NCI-H446 (cell line): ENCODE measurements at places on chromosomes 7 and 10.
A peak's percentile ranks its signal among the peaks of the same experiment; 100 is the strongest.

DNA sequence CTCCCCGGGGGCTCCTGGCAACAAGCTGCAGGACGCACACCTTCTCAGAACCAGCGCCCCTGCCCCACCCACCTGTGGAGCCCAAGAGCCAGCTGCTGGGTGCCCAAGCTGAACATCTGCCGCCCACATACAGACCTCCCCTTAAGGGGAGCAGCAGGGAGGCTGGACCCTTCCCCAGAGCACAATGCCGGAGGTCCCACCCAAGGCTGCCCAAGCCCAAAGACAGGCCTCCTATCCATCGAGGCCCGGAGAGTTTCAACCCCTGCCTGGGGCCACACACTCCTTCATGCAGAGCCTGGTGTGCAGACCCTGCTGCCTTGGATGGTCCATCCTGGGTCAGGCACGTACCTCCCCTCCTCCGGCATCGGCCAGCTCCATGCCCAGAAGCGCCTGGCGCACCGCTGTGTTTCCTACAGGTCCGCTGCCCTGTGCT lies 48.7 kb downstream of the VIPR2 start:
- no peak for DNase-seq

DNA sequence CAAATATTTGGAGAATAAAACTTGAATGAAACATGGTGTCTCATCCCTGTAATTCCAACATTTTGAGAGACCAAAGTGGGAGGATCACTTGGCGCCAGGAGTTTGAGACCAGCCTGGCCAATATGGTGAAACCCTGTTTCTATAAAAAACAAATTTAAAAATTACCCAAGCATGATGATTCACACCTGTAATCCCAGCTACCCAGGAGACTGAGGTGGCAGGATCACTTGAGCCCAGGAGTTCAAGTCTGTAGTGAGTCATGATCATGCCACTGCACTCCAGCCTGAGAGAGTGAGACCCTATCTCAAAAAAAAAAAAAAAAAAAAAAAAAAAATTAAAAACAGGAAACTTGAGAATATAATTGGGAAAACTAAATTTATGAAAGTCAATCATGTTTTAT lies 481.1 kb downstream of the SEMA3D start:
- DNase-seq = no peak

- no peak for DNase-seq
Measured at GRCh38 chr7:88146616-88147015, 73.2 kb downstream of the SRI start.

- peak; percentile 77 for DNase-seq
Measured at GRCh38 chr7:23277359-23277989, 21.7 kb upstream of the MALSU1 start.

DNA sequence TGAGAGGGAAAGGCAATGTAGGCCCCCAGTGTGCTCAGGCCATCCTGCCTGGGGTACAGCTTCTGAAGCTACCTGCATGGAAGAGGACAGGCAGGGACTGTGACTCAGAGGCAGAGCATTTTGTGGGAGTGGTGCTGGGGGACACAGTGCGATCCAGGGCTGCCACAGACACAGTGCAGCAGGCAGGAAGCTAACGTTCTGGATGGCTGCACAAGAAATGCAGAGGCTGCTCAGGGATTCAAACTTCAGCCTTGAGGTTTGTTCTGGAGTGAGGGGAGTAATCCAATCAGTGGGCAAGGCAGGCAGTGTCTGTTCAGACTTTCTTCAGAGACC lies 648.0 kb upstream of the IGFBP3 start:
- DNase-seq = no peak

DNA sequence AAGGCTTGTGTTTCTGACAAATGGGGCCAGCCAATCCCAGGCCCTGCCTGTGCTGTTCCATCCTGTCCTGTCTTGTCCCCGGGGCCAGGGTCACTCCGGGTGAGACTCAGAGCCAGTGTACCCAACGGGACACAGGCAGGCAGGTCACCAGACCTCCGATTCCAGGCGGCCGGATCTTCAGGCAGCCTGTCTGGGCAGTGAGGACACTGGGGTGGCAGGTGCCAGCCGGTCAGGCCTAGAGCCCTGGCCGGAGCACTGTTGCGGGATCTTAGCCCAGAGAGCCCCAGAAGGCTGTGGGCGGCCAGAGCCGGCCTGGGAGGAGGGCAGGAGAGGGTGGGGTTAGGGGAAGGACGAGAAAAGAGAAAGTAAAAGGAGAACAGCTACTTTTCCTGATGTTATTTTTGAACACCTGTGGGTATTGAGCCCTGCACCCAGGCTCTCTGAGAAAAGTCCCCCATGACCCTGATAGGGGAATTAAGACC lies 134.3 kb upstream of the TNRC18 start:
- no peak for DNase-seq

DNA sequence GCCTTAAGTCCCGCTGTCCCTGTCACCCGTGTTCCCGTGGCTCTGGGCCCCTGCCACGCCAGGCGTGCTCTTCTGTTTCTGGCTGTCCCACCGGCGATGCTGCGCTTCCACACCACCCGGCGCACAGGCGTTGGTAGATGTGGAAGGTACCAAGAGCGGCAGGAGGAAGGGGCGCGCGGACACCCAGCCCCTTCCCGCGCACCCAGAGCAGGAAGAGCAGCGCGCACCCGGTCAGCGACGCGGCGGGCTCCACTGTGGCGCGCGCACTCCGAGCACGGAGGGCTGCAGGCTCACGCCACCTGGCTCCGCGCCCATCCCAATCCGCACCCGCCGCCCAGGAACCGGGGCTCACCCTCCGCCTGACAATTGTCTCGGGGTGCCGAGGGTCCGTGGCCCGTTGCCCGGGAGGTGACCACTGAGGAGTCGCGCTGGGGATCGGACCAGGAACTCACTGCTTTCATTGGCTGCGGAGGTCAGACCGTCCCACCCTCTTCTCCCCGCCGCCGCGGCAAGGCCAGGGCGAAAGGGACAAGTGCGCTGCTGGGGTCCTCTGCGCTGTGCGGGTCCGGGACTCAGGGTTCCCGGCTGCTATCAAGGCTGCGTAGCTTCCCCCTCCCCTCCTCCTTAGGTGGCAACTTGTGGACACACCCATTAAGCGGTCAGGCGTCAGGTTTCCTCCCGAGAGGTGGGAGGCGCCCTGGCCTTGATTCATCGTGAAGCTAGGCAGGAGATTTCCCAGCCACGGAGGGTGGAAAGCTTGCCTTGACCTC lies 121.6 kb upstream of the ZNF92 start:
- no peak for DNase-seq

DNA sequence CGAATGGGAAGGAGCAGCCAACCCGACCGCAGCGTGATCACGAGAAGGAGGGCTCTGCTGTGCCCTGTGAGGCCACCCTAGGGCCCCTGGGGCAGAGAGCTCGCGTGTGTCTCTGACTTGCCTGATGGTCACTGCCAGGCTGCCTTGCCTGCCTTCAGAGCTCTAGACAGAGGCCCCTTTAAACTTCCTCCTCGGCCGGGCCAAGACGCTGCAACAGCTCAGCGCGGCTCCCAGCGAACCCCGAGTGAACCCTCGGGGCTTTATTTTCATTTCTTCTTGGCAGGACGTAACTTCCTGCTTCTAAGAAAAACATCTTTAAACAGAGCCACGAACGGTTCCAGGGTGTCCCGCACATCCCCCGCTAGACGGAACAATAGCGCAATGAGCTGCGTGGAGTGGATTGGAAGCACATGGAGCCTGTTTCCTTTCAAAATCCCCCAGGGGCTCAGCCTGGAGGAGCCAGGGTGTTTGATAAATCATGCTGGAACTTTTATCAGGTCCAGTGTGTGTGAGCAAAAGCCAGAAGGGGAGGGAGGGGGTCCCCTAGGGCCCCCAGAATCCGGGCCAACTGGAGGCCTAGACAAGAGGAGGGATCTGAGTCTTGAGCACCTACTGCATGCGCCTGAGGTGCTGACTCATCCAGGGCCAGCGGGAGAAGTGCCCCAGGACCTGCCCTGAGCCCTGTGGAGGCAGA lies 134.1 kb upstream of the GDF10 start:
- DNase-seq = no peak

DNA sequence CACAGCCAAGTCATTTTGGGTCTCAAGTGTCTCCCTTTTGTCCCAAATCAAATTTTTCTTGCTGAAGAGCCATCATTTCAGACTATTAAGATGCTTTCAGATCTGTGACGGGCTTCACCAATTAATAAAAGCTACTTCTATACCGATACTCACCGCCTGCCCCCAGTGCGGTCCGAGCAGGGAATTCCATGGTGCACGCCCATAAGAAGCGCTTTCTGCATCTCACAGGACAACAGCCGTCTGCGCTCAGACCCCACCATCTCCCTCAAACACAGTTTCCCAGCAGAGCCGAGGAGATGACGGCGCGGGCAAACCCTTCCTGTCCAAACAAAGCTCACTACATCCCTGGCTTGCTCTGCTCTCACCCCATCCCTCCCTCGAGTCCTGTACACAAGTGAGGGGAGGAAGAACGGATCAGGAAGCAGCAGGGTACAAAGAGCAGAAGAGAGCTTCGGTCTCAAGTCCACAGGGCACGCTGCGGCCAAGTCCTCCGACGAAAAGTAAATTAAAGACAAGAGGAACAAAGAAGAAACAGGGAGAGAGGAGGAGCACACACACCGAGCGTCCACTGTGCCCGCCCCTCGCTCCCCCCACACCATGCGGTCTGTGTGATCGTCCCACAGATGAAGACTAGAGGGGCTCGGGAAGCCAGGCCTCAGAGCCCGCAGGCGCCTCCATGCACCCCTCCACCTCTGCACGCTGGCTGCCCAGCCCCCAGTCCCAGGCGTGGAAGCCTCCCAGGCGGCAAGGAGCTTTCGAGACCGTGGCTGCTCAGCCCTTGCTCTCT lies 121.9 kb downstream of the MAD1L1 start:
- DNase-seq = no peak

GRCh38 chr7:28939367-28939766 lies 18.8 kb downstream of the TRIL start:
- DNase-seq = no peak

GRCh38 chr7:12570534-12571461 lies at the start of gene SCIN:
Gene SCIN (plus strand): TSS chr7:12570720. CDS start chr7:12570787, 67 bp downstream.
- DNase-seq = no peak

- no peak for DNase-seq
Measured at GRCh38 chr10:62426600-62426999, 52.4 kb downstream of the ZNF365 start.

DNA sequence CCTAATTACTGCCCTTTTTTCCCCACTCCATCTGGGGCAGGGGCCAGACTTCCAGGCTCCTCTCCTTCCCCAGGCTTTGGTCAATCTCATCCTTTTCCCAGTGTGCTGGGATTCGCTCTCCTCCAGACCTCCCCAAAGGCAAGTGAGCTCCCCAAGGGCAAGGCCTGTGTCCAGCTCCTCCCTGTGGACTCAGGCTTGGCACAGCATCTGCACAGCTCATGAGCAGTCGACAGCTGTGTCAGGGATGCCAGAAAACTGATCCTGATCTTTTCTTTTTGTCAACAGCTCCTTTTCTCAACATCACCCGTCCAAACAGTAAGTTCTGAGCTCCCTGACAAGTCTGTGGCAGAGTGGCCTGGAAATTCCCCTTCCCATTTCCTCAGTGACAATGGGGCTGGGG lies 67.1 kb downstream of the C10orf120 start:
- no peak for DNase-seq

GRCh38 chr10:131290781-131291180 lies 20.7 kb downstream of the TCERG1L start:
- no peak for DNase-seq

- no peak for DNase-seq
Measured at GRCh38 chr7:126426652-126427051, 826.1 kb downstream of the GRM8 start.

DNA sequence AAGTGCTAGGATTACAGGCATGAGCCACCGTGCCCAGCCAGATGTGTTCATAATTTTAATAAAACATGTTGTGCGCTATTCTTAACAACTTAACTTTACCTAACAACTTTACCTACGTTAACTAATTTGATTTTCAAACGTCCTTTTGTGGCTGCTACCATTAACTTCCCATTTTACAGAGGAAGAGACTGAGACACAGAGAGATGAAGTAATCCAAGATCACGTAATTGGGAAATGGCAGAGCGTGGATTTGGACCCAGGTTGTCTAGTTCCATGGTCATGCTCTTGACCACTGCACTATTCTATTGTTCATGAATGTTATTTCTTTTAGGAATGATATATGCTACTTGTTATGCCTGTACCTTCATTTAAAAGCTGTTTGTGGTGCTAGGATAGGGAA lies 80.3 kb upstream of the MTPN start:
- DNase-seq = no peak

DNA sequence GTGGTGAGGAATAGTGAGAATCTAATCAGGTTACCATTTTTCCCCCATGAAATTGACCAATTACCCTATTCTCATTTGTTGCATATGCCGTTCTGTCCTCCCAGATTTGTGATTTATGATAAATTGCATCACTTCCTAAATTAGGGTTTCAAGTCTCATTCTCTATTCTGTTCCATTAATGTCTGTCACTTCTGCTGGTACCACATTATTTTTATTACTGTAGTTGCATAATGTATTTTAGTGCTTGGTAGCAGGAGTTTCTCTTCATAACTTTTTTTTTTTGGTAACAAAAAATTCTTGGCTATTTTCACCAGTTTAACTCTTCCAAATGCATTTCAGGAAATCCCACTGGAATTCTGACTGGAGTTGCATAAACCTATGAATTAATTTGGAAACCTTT lies 44.0 kb upstream of the FAM133B start:
- DNase-seq = no peak

- DNase-seq = no peak
Measured at GRCh38 chr7:128022631-128023532, 8.4 kb downstream of the LRRC4 start.
